Stomach (tissue), 19 donors: ENCODE measurements at places on chromosomes 11 and 22. TPM values are rescaled to one million over a fixed set of nuclear protein-coding genes. Genes with fewer than 3 reads are reported as not detected.

- no peak for DNase-seq
Measured at GRCh38 chr11:20125927-20126326, 34.3 kb downstream of the DBX1 start.

GRCh38 chr22:20840646-20841371 is 17.8 kb downstream of the PI4KA start:
- no peak for DNase-seq

DNA sequence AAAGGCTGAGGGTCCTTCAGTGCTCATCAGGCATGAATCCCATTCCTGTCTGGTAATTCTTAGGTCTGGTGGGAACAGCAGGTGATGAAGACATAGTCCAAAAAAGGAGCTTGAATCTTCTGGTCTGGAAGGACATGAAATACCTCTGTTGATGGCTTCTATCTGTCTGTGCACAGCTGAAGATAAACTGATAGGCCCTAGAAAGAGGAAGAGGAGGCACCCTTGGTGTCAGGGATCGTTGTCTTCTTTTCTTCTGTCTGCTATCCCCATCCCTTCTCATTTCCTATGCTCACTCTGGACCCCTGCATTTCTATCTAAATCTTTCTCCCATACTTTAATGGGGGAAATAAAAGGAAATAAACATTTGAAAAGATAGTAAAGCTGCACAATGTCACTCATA is 9.4 kb downstream of the AGBL2 start:
- no peak for DNase-seq

GRCh38 chr11:2740275-2740940 is 40.6 kb upstream of the KCNQ1OT1 start:
- DNase-seq: no peak

Gene MOGAT2
- not detected for polyA plus RNA-seq

Gene ART1
- polyA plus RNA-seq: not detected

- DNase-seq: no peak
Measured at GRCh38 chr11:62892077-62892922, 11.6 kb downstream of the SLC3A2 start.

- no peak for DNase-seq
Measured at GRCh38 chr22:17964156-17964555, 60.2 kb downstream of the MICAL3 start.
